Activated T-helper 17 cell treated with anti-CD3 and anti-CD28 coated beads, Interleukin-2, amount 50 U/mL, for 72 hours (primary cell): ENCODE measurements at places on chromosomes 16 and 17. TPM values are rescaled to one million over a fixed set of nuclear protein-coding genes. Genes with fewer than 3 reads are reported as not detected.
A peak's percentile ranks its signal among the peaks of the same experiment; 100 is the strongest.

Gene CKLF
- total RNA-seq, result 117 TPM

Gene PIMREG
- total RNA-seq, result 7.4 TPM

- ATAC-seq, result no peak
Observed at GRCh38 chr16:23691483-23692189, 12.9 kb downstream of the PLK1 start.

GRCh38 chr16:71319999-71320398 is 30.8 kb upstream of the CMTR2 start:
- ATAC-seq, result no peak

Gene RHBDL1
- 2.9 TPM for total RNA-seq

DNA sequence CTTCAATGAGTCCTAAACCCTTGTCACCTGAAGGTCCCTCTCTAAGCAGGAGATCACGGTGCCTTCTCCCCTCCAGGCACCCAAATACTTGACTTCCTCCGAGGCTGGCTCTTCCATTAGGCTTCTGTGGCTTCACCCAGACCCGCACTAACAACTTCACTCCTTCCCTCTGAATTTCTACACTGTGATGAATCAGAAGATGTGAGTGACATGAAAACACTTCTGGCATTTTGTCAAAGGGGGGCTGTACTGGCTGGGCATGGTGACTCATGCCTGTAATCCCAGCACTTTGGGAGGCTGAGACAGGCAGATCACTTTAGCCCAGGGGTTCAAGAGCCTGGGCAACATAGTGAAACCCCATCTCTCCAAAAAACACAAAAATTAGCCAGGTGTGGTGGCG is 72.6 kb upstream of the CNEP1R1 start:
- no peak for ATAC-seq

DNA sequence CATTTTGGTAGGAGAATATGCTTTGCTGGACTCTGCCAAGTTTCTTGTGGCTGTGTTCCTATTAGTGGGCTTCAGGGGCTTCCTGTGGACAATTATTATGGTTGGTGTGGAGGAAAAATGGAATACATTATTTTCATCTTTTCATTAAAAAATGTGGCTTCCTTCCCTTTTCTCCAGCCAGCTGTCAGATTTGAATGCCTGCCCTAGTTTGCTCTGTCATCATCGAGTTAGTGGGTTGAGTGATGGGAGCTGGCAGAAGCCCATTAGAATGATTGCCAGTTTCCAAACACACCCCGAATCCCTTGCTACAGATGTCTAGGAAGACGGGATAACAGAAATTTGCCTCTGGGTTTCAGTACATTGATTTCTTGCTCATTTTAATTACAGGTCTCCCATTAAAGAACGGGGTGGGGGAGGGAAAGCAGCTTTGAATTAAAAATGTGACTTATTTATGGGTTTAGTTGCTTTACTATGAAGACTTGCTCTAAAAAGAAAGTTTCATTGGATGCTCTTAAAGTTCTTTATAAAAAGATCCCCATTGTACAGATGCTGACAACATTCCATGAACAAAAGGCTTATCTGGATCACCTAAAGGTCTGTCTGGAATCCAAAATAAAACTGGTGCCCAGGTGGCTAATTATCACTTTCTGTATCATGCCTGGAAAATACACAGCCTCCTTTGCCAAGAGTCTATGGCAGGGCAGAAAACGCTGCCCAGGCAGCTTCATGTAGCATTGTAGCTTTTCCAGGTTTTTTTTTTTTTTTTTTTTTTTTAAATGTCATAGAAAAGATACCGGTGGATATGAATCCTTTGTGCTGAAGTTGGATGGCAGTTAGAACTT is 103.6 kb downstream of the PRKCA start:
- ATAC-seq, result no peak

DNA sequence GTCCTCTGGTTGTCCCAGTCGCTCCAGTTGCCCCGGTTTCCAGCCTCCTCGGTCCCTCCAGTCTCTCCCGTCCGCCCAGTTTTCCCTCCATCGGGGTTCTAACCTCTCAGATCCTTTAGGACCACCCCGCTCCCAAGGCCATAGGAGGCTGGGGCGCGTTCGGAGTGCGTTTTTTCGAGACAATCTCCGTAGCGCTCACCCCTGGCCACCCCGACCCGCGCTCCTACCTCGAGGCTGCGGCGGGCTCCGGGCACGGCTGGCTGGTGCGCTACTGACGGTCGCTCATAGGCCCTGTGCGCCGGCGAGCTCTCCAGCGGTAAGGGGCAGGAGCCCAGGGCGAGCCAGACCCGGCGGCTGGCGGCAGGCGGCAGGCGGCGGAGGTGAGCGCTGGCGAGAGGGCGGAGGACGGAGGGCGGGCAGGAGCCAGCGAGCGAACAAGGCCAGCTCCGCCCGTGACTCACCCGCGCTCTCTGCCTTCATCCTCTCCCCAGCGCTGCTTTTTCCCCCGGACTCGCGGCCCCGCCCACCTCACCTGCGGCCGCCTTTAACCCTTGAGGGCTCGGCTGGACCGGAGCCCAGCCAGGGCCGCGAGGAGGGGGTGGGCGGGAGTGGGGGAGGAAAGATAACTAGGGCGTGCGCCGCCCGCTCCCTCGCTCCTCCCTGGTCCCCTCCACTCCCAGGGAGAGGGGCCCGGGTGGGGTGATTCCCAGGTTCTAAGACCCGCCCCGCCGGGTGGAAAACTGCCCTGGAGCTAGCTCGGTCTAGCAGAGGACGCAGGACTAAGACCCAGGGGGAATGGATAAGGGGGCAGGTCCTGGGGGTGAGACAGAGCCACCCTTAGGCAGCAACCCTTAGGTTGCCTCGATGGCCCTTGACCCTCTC is at the start of gene SP6:
Gene SP6, minus strand, starts transcription at position 472 of the 882 bp plus-strand sequence. CDS start 2,734 bp downstream, outside the sequence.
- peak; percentile 97 for ATAC-seq

Gene IGF2BP1
- 0.63 TPM for total RNA-seq

DNA sequence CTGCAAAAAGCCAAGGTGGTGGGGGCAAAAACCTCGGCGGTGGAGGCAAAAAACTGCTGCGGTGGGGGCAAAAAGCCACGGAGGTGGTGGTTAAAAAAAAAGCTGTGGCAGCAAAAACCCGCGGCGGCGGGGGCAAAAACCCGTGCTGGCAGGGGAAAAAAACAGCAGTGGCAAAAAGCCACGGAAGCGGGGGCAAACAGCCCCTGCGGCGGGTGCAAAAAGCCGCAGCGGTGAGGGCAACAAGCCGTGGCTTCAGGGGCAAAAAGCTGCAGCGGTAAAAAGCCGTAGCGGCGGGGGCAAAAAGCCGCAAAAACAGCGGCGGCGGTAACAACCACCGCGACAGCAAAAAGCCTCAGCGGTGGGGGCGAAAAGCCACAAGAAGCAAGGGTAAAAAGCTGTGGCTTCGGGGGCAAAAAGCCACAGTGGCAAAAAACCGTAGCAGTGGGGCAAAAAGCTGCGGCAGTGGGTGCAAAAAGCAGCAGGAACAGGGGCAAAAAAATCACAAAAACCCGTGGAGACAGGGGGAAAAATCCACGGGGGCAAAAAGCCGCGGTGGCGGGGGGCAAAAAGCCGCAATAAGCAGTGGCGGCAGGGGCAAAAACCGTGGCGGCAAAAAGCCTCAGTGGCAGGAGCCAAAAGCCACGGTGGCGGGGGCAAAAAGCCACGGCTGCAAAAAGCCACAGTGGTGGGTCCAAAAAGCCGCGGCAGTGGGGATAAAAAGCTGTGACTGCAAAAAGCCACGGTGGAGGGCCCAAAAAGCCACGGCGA is 193.7 kb downstream of the SHCBP1 start:
- no peak for ATAC-seq

Gene ITGAX
- total RNA-seq, result 25.5 TPM

Gene RHBDF1
- not detected for total RNA-seq

DNA sequence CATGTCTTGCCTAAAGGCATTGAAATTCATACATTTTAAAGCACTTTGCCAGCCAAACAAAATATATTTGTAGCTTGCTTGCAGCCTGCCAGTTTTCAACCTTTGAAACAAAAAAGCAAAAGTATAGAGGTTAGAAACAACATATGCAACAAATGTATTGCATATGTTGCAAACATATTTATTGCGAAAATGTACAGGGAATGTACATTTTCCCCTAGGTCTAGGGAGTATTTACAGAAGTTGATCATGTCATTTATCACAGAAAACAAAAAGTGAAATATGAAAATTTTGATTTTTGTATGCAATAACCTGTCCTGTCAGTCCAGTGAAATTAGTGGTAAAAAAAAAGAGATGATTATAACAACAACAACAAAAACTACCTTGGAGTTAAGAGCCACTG is 171.5 kb downstream of the SPECC1 start:
- ATAC-seq, result no peak

GRCh38 chr17:49976163-49976827 is 7.3 kb downstream of the DLX4 start:
- ATAC-seq, result no peak

- ATAC-seq, result no peak
Observed at GRCh38 chr17:29574732-29575510, 6.4 kb downstream of the TP53I13 start.

GRCh38 chr16:48244863-48245195 is 729 bp downstream of the LONP2 start:
- ATAC-seq, result no peak

Gene KRT40
- total RNA-seq, result not detected

Gene ANKFN1
- total RNA-seq, result not detected

- ATAC-seq, result no peak
Observed at GRCh38 chr16:11672206-11673090, 4.2 kb downstream of the SNN start.

GRCh38 chr16:86216591-86216990 is 293.7 kb upstream of the FOXF1 start:
- no peak for ATAC-seq

GRCh38 chr17:15263680-15264079 is 1.4 kb downstream of the PMP22 start:
- no peak for ATAC-seq

Gene CTRB2
- not detected for total RNA-seq

DNA sequence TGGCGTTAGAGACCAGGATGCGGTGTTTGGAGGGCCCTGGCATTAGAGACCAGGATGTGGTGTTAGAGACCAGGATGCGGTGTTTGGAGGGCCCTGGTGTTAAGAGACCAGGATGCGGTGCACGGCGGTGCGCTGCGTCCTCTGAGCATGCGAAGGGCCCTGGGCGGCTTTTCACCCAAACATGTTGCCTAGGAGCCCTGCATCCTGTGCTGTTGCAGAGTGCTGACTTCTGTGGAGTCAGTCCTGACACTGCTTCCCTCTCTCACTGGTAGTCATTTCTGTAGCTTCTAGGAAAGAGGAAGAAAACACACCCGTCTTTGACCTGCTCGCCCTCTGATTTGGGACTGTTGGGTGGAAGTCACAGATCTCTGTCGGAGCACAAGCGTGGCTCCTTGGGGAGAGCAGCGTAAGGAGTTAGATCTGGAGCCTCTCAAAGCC is 141.2 kb downstream of the LAT start:
- no peak for ATAC-seq

Gene C17orf67
- total RNA-seq, result 5.0 TPM

- ATAC-seq, result peak; percentile 93
Observed at GRCh38 chr17:27879987-27880608, 13.1 kb downstream of the LYRM9 start.

DNA sequence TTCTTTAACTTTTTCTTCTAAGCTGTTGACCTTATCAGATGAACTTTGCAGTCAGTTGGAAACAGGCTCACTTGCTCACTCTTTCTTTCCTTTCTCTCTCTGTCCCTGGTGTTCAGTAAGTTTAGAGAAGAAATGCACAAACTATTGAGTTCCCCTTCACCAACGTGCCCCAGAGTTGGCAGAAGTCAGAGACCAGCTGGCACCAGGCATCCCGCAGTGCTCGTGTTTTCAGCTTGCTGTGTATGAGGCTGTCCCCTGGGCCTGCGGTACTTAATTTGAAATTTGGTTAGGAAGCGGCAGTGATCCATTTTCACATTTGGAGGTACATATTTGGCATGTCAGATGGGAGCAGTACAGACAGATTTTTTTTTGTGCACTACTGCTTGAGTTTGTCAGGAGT is 258.6 kb downstream of the SNX29 start:
- ATAC-seq, result no peak

- ATAC-seq, result no peak
Observed at GRCh38 chr16:68737730-68738629, 888 bp downstream of the CDH1 start.

GRCh38 chr17:82157046-82158035 is 55.3 kb downstream of the CCDC57 start:
- ATAC-seq, result no peak

Gene ATP2C2
- total RNA-seq, result not detected

DNA sequence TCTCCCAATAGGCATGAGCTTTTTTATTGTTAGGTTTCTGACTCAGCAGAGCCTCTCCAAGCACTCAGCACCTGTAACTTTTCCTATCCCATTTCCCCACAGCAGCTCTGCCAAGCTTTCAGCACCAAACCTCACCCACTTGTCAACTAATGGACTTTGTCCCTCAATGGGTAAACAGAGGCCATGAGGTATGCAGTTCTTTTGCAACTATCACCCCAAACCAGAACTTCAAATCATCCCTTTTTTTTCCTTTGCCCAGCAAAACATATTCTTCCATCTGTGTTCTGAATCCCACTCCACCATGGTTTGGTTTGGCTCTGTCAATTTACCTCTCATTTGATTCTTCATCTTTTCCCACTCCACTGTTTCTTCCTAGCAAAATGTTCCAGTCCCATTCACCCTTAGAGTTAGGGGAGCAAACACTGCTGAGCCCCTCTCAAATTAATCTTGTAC is 58.1 kb downstream of the TOX3 start:
- no peak for ATAC-seq

Gene KRTAP4-1
- total RNA-seq, result not detected

GRCh38 chr16:10681310-10682308 is 13.1 kb downstream of the TEKT5 start:
- ATAC-seq, result no peak

GRCh38 chr16:66130296-66130905 is 236.1 kb upstream of the CDH5 start:
- ATAC-seq, result no peak

GRCh38 chr17:43169561-43170139 is 1.4 kb upstream of the NBR1 start:
- ATAC-seq, result peak; percentile 12

Gene CACNG5
- not detected for total RNA-seq

Gene DNAI2
- total RNA-seq, result 1.6 TPM

GRCh38 chr17:19791918-19792550 is 43.9 kb upstream of the ALDH3A1 start:
- ATAC-seq, result no peak

DNA sequence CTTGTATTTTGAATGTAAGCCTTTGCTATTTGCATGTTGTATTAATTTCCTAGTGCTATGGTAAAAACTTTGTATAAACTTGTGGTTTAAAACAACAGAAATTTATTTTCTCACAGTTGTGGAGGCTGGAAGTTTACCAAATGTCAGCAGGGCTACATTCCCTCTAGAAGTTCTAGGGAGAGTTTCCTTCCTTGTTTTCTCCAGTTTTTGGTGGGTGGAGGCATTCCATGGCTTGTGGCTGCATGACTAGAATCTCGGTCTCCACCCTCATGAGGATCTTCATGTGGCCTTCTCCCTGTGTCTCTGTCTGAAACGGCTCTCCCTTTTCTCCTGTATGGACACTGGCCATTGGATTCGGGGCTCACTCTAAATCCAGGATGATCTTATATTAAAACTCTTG is 482.2 kb upstream of the GOT2 start:
- ATAC-seq, result no peak

Gene SLC6A4
- total RNA-seq, result not detected
